ENCODE measurements at places on chromosomes 4 and X. TPM values are rescaled to one million over a fixed set of nuclear protein-coding genes. Genes with fewer than 3 reads are reported as not detected.

DNA sequence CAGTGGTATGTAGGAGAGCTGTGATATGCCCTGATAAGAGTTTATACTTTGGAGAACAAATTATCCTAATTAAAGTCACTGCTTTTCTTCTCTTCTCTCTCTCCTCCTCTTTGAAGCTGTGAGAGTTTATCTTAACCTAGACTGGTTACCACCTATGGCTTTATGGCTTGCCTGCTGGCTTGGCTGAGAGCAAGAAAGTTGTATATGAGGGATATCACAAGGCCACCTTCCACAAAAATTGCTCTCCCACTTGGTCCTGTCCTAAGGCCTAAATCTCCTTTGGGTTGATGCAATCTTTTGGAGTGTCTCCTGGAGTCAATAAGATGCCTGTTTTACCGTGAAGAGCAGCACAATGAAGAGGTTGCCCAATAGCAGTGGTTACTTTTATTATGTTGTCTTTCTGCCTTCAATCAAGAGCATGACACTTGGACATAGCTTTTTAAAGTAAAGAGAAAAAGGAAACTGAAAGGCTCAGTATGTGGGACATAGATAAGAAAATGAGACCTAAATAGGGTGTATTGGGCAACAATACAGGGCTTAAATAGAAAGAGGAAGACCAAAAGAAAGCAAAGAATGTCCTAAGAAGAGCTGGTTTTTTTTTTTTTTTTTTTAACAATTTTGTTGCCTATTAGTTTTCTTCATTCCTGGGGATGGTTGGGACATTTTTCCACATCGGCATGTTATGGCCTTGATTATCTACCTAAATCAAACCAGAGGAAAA is 9.2 kb downstream of the GUCY1A1 start:
- DNase-seq, result no peak

GRCh38 chr4:37812713-37813112 is 13.8 kb upstream of the PGM2 start:
- no peak for DNase-seq

DNA sequence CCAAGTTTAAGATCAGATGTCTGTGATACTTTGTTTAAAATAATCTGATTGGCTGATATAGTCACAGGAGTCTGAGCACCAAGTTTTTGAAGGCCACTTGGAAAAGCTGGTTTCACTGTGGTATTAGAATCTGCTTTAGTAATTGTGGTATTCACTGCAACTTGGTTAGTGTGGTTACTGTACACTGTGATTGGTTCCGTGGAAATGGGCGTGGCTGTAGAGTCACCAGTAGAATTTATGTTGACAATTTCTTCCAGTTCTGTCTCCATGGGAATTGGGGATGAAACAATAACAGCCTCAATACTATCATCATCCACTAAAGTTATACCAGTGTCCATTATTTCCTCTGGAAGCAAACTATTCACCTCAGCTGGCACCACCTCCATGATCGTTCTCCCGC is 26.2 kb downstream of the LIN54 start:
- no peak for DNase-seq

GRCh38 chrX:5155301-5155700 is 1073.4 kb downstream of the NLGN4X start:
- no peak for DNase-seq

DNA sequence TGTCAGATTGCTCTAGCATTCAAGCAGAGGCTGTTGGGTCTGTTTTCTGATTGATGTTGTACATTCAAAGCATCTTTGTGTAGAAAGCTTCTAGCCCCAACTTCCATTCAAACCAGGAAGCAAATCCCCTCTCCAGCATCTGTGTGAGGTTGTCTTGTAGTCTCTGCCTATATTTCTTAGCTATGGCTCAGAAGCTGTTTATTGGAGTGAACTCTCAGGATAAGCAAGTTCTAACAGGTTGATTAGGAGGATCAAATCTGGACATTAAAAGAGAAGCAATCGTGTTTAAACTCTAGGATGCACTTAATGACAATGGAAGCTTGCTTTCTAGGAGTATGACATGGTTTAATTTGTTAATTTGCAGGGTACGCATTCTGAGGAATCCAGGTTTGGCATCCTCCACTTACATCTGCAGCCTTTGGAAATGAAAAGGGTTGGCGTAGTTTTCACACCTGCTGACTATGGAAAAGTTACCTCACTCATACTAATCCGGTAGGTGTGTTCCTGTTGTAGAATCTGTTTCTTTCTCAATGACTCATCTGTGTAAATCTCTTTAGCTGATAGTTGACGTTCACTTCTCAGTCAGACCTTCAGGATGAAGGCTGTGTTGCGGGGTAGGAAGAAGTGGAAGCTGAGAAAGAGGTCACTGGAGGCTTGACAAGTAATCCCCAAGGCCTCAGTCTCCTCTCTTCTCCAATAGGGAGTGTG is 88.0 kb upstream of the TLR2 start:
- no peak for DNase-seq

- no peak for DNase-seq
These were observed 351.9 kb upstream of the FAT1 start for GRCh38 chr4:187075514-187075913.

- no peak for DNase-seq
These were observed 1034.5 kb upstream of the PABPC4L start for GRCh38 chr4:135236048-135236447.

DNA sequence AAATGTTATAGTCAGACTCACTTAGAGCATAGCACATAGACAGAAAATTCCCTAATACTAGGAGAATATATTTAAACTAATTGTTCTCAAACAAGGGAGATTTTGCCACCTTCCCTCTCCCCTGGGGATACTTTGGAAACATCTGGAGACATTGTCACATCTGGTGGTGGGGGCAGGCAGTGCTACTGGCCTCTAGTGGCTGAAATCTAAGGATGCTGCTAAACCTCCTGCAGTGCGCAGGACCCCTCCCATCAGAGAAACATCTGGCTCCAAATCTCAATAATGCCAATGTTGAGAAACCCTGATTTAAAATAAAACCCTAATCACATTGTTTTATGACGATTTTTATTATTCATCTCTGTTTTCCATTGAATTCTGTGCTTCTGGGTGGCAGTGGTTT is 244.9 kb downstream of the FRMPD4 start:
- DNase-seq, result no peak

- DNase-seq, result no peak
These were observed 136.7 kb upstream of the POF1B start for GRCh38 chrX:85516131-85516530.

GRCh38 chrX:78506248-78506647 is 152.9 kb downstream of the RTL3 start:
- no peak for DNase-seq

CXCL8 gene
- total RNA-seq, result 0.28 TPM

INTU gene
- total RNA-seq, result 1.1 TPM

NALF2 gene
- 0.33 TPM for total RNA-seq

PHOX2B gene
- not detected for total RNA-seq

PTPN13 gene
- 1.4 TPM for total RNA-seq

HSFX3 gene
- not detected for total RNA-seq

NUP62CL gene
- total RNA-seq, result 0.53 TPM
